Amniotic stem cell (primary cell): ENCODE measurements at places on chromosomes 1 and 21.

GRCh38 chr21:30194701-30195299 lies 21.1 kb downstream of the CLDN8 start:
- DNase-seq = no peak

- no peak for DNase-seq
Observed at GRCh38 chr1:3433596-3434320, 20.7 kb upstream of the ARHGEF16 start.

- no peak for DNase-seq
Observed at GRCh38 chr1:219326843-219327242, 153.2 kb downstream of the LYPLAL1 start.

DNA sequence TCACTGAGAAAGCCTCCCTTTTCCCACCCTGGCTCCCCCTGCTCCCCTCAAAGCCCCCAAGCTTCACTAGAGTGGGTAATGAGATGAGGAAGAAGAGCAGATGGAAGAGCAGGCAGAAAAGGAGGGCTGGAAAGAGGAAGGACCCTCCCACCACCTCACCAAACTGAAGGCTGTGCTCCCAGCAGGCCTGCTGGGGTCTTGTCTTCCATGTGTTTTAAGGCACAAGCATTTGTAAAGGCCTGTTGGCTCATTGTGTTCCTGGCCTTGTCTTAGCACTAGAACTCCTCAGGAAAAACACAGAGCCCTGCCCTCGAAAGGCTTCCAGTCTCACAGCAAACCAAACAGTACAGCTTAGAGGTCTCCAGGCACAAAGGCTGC lies 51.5 kb downstream of the TOMM20 start:
- no peak for DNase-seq

GRCh38 chr1:175176246-175176645 lies 16.3 kb downstream of the KIAA0040 start:
- no peak for DNase-seq
